ENCODE measurements at places on chromosomes 11 and 22.

DNA sequence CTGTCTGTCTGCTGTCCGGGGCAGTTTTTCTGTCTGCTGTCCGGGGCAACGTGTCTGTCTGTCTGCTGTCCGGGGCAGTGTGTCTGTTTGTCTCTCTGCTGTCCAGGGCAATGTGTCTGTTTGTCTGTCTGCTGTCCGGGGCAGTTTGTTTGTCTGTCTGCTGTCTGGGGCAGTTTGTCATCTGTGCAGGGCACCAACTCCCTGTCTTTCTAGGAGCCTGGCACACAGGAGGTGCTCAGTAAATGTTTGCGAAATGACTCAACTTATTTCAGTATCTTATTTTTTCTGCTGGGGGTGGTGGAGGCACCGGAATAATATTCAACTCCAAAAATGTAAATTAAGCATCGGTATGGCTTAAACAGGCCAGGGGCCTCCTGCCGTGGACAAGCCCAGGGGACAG, 12.0 kb upstream of the TTLL12 start:
- no peak for DNase-seq

DNA sequence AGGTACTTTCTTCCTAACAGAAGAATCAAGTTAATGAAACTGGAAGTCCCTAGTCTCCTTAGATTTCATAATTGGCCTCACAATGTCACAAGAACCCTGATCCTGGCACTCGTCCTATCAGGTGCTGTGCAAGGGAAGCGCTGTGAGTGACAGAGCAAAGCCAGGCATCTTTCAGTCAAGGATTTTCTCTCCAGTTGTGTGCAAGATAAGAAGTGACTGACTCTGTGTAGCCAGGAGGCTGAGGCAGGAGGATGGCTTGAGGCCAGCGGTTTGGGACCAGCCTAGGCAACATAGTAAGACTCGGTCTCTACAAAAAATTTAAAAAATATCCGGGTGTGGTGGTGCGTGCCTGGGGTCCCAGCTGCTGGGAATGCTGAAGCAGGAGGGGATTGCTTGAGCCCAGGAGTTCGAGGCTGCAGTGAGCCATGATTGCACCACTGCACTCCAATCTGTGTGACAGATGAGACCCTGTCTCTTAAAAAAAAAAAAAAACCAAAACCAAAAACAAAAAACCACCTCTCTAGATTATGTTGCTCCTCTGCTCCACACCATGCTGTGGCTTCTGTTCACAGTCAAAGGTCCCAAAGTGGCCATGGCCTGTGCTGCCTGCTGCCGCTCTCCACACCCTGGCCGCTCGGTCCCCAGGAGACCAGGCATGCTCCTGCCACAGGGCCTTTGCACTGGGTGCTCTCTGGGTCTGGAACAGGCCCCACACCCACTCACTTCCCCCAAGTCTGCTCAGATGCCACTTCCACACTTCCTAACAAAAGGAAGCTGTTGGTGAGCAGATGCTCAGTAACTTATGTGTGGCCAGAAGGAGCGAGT, 54.2 kb upstream of the CLDN5 start:
- no peak for DNase-seq

- no peak for DNase-seq
Observed at GRCh38 chr22:48534395-48534958, 1293.2 kb downstream of the BRD1 start.

GRCh38 chr22:43879901-43880540, 11.8 kb downstream of the PNPLA5 start:
- no peak for DNase-seq

DNA sequence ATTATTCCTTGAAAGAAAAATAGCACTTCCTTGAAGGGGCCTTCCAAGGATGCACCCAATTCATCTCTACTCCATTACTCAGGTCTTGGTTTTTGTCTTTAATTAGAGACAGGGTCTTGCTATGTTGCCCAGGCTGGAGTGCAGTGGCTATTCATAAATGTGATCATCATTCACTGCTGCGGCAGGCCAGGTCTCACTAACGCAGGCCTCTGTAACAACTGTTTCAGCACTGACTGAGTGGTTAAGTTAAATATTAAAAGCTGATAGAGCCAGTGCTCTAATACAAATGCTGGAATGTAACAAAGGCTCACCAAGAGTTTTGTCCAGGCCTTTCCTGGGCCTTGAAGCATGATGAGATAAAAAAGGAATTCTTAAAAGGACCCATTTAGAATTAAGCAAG, 61.4 kb upstream of the GNAZ start:
- no peak for DNase-seq

- DNase-seq = no peak
Observed at GRCh38 chr11:2698386-2699184, 1.2 kb downstream of the KCNQ1OT1 start.

DNA sequence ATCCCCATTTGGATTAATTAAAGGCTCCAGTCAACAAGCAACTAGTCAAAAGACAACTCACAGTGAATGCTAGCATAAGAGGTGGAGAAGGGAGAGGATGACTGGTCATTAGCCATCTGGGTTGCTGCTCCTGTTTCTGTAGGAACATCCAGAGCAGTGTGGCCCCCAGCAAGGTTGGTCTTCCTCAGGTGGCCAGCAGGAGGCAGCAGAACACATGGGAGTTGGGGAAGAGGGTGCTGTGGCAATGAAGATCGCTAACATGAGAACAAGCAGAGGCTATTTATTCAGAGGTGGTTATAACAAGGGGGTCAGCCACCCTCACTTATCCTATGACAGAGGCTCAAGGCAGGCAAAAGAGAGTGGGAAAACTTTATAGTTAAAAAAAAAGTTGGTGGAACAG, 21.3 kb downstream of the IZUMO1R start:
- DNase-seq = no peak

- no peak for DNase-seq
Observed at GRCh38 chr11:118216621-118217481, 8.0 kb downstream of the JAML start.

GRCh38 chr11:60889869-60890311, 16.5 kb downstream of the PRPF19 start:
- DNase-seq = no peak

DNA sequence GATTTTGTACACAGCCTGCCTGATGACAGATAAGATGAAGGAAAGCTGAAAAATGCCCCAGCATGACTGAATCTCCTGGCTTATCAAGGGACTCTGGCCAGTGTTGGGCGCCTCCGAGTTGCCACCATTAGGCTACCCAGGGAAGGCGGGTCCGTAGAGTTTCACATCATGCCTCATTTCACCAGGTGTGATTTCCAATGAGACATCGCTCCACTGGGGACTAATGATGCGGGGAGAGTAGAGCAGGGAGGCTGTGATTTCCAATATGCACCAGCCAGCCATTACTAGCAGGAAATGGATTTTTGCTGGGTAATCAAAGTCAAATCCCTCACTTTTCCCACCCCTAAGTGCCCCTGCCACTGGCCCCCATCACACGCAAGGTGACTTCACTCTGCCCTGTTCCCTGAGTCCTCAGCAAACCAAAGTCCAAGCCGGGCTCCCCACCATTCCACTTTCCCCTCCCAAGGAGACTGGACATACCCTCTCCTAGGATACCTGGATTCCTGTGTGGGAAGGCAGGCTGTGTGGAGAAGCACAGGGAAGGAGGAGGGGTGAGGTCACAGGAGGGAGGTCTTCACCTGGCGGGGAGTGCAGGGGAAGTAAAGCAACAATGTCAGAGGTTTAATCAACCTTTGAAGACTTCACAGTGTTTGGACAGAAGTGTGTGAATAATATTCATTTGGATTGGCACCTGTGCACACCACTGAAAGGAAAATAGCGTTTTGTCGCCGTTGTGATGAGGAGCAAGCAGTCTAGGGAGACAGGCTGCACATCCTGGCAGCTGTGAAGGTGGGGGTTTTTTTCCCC, 613.3 kb upstream of the CADM1 start:
- DNase-seq = no peak

DNA sequence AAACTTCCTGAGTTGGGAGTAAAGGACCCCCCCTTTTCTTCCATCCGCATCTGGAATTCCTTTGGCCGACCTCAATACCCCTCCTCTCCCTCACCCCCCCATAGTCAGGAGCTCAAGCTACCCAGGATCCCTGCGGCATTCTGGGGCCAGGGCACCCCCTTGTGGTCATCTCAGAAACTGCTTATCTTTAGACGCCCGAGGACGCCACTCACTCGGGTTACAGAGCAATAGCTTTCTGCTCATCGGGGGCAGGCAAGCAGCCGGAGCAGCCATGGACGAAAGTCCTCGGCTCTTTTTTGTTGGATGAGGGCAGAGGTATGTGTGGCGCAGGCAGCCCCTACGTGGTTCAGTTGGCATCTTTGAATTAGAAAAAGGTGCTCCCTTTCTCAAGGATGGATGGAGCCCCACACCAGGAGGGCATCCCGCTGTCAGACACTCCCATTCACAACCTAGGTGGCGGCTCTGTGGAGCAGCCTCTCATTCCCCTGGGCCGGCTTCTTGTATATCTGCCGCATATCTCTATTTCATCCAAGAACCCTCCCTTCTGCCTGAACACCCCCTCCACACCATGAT, 2.3 kb downstream of the C1QTNF5 start:
- peak; percentile 76 for DNase-seq

DNA sequence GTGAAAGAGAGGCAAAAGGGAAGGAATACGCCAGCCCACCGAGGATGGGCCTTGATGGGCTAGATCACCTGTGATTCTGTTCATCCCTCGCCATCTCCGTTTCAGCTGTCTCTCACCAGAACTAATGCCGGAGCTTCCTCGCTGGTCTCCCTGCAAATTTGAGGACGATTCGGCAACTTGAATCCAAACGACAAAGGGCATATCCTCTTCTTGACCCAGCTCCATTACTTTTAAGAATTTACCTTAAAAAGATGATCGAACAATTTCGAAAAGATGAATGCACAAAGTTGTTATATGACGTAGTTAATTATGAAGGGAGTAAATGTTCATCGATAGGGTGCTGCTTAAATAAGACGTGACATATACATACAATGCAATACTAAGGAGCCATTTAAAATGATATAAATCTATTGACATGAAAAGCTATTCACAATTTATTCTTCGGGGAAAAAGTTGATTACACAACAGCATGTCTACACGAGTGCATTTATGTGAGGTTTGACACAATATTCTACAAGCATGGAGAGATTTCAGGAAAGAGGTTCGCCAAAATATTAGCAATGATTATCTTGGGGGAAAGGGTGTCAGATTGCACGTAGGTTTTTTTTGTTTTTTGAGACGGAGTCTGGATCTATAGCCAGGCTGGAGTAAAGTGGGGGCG, 937 bp upstream of the FAM168A start:
- no peak for DNase-seq

- peak; percentile 28 for DNase-seq
Observed at GRCh38 chr11:3121416-3121815, 43.7 kb downstream of the OSBPL5 start.

- DNase-seq = peak; percentile 31
Observed at GRCh38 chr22:50699001-50699755, 26.6 kb downstream of the SHANK3 start.

GRCh38 chr11:114129142-114129541, 69.6 kb downstream of the ZBTB16 start:
- DNase-seq = no peak

GRCh38 chr11:103870821-103871309, 165.6 kb upstream of the DDI1 start:
- DNase-seq = peak; percentile 57

DNA sequence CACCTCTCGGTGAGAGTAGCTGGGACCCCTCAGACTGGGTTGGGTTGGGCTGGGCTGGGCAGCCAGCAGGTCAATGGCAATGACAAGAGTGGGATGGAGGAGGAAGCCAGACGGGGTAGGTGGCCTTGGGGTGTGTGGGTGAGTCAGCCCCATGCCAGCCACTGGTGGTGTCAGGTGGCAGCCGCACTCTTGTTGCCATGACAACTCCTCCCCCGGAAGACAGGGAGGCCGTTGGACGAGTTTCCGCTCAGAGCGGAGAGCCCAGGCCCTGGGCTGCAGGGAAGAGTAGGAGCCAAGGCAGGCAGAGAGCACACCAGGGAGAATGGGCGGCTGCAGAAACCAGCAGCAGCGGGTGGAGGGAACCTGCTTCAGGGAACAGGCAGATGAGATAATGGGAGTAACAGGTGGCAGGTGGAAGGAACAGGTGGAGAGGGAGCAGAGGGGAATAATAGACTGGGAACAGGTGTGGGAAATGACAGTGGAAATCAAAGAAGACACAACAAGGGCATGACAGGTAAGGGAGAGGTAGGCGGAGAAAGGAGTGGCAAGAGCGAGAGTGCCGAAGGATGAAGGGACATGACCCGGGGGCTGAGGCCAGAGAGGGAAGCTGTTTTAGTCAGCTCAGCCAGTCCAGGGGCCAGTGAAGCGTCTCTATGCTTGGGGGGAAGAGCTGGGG, 8.7 kb downstream of the SPTBN2 start:
- peak; percentile 67 for DNase-seq

- DNase-seq = no peak
Observed at GRCh38 chr11:69599502-69599901, 41.5 kb upstream of the CCND1 start.

- no peak for DNase-seq
Observed at GRCh38 chr22:39115977-39116621, 19.1 kb downstream of the APOBEC3H start.

GRCh38 chr11:10325277-10326011, 20.6 kb downstream of the ADM start:
- no peak for DNase-seq

GRCh38 chr11:96265220-96265737, 77.7 kb downstream of the MAML2 start:
- DNase-seq = no peak

GRCh38 chr11:8192016-8192895, 23.4 kb upstream of the RIC3 start:
- DNase-seq = peak; percentile 61

DNA sequence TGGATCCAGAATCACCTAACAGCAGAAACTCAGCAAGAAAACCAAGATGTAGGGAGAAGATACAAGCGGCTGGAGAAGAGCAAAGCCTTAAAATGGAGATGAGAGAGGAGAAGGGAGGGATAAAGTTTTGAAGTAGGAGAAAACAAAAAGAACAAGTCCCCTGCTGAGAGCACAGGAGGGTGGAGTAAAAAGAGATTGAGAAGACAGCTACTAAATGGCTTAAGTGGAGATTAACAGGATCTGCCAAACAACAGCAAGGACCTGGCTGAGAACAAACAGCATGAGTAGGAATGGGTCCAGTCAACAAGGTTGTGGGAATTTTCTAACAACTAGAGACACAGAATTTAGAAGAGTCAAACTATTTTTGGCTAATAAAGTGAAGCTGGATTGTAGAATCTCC, 18.1 kb downstream of the BTG4 start:
- no peak for DNase-seq

- DNase-seq = no peak
Observed at GRCh38 chr11:27945348-27945747, 162.6 kb downstream of the KIF18A start.

DNA sequence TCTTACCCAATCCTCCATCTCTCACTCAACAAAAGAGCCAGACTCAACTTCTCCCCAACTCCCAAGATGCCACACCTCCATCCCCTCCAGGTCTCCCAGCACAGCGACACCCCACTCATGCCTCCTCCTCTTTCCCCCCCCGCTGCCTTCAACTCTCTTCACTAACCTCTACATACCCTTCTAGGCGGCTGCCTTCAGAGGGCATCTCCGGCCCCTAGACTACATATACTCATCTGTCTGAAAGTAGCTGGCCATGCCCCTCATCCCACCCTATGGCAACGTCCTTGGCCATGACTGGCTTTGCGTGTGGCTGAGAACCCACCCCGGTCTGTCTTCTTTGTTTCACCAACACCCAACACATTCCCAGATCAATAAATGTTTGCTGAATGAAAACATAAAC, 81.7 kb upstream of the TMEM45B start:
- no peak for DNase-seq

Measured in lower lobe of right lung (tissue), 2 donors.